ENCODE measurements at places on chromosomes 7 and 10.

DNA sequence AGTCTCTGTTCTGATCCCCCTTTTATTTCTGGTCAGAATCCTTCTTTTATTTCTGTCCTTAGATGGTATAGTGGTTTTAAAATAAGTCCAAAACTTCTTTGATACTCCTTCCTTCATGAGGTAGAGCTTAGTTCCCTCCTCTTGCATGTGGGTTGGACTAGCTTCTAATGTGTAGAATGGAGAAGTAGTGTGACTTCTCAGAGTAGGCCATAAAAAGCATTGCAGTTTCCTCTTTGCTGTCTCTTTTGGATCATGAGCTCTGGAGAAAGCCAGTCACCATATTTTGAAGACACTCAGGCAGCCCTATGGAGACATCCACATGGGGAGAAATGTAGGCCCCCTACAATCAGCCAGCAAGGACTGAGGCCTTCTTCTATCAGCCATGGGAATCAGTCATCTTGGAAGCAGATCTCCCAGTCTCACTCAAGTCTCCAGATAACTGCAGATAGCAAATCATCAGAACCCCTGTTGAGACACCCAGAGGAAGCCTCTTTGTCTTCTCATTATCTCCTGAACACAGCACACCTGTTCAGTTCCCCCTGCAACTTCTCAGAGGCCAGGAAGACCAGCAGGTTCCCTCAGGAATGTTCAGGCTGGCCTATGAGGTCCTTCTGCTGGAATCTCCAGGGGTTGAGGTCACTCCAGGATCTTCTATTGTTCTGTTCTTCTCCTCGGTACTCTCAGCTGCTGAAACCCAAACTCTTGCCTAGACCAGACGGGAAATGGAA is 511.9 kb upstream of the ZMIZ1 start:
- no peaks in the 10 kb centered on the region for H3K27me3 ChIP-seq
- no peak overlapping the region for H3K4me3 ChIP-seq
- no peak for DNase-seq
- peaks cover 9% of the 10 kb centered on the region for H3K4me1 ChIP-seq
- H3K27ac ChIP-seq = no peak overlapping the region
- no peaks in the 10 kb centered on the region for H3K36me3 ChIP-seq

DNA sequence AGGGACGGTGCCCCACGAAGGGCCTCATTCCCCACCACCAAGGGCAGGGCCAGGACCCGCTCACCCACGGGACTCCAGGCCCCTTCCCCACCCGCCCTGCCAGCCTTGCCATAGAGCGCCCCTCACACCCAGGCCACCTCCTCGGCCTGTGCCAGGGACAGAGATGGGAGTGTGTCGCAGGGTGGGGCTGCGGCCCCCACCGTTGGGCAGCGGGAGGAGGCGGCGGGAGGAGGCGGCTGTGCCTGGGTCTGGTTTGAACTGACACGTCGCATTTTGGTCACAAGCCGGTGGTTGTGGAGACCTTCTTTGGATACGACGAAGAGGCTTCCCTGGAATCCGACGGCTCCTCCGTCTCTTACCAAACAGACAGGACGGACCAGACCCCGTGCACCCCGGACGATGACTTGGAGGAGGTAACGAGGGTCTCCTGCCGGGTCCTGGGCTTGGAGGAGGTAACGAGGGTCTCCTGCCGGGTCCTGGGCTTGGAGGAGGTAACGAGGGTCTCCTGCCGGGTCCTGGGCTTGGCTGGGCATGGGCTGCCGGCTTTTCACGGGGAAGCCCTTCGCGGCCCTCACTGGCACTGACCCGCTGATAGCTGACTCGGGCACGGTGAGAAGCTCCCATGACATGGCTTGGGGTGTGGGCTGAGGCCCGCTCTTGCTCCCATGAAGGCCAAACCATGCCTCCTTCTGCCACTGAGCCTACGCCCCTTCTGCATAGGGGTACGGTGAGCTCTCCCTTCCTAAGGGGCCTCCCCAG is 46.4 kb upstream of the DPYSL4 start:
- no peaks in the 10 kb centered on the region for H3K27me3 ChIP-seq
- H3K4me3 ChIP-seq = no peak overlapping the region
- peaks cover 4% of the 10 kb centered on the region for H3K4me1 ChIP-seq
- no peak for DNase-seq
- no peaks in the 10 kb centered on the region for H3K36me3 ChIP-seq
- H3K27ac ChIP-seq = no peak overlapping the region

- no peak overlapping the region for H3K4me3 ChIP-seq
- H3K36me3 ChIP-seq = no peaks in the 10 kb centered on the region
- H3K27ac ChIP-seq = no peak overlapping the region
- H3K27me3 ChIP-seq = no peaks in the 10 kb centered on the region
- no peaks in the 10 kb centered on the region for H3K4me1 ChIP-seq
Measured at GRCh38 chr10:3902809-3903410, 117.9 kb upstream of the KLF6 start.

DNA sequence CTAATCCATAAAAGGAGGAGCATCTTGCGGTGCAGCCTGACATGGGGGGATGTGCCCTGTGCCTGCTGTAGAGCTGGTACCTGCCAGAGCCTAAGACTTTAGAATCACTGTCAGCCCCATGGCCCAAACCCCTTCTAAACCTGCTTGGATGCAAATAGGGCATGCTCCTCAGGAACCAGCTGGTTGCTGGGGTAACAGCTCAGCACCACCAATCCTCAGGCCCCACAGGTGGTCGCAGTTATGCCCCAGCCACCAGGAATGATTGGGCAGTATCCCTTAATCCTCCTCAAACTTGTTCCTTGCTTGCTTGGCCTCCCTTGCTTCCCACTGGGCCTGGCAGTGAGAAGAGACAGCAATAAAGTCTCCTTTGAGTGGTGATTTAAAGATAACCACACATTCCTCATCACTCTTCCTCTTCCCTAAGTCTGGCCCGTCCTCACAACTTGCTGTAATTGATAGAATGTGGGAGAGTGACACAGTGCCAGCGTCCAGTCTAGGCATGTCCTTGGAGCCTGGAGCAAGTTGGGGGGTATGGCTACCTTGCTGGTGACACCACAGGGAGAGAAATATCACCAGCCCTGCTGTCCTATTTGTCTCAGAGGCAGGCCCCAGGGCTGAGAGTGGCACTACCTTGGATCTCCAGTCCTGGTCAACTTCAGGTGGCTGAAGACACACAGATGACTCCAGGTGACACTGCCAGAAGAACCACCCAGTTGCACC is 43.0 kb downstream of the VSTM4 start:
- no peak for DNase-seq
- no peaks in the 10 kb centered on the region for H3K27me3 ChIP-seq
- H3K36me3 ChIP-seq = no peaks in the 10 kb centered on the region
- H3K4me1 ChIP-seq = no peaks in the 10 kb centered on the region

- H3K36me3 ChIP-seq = no peaks in the 10 kb centered on the region
- H3K4me1 ChIP-seq = peaks cover 2% of the 10 kb centered on the region
- H3K27me3 ChIP-seq = no peaks in the 10 kb centered on the region
- H3K4me3 ChIP-seq = no peak overlapping the region
Measured at GRCh38 chr7:70044064-70044463, 445.8 kb downstream of the AUTS2 start.

DNA sequence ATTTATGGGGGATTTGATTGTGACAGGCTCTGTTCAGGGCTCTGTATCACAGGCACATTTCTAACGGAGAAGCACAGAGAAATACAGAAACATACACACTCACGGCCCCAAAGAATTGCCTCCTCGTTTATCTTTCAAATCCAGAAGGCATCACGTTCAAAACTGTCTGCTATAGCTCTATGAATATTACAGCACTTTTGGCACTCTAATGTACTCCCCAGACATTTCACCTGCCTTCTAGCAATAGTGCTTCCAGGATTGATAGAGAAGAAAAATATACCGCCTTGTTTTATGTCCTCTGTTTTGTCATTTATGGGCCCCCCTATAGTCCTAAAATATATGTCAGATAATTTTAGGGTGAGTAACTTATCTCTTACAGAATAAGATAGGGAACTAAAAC is 947.5 kb downstream of the ANKRD7 start:
- no peaks in the 10 kb centered on the region for H3K4me1 ChIP-seq
- no peak for DNase-seq
- H3K27ac ChIP-seq = no peak overlapping the region
- H3K36me3 ChIP-seq = no peaks in the 10 kb centered on the region
- H3K4me3 ChIP-seq = no peak overlapping the region

DNA sequence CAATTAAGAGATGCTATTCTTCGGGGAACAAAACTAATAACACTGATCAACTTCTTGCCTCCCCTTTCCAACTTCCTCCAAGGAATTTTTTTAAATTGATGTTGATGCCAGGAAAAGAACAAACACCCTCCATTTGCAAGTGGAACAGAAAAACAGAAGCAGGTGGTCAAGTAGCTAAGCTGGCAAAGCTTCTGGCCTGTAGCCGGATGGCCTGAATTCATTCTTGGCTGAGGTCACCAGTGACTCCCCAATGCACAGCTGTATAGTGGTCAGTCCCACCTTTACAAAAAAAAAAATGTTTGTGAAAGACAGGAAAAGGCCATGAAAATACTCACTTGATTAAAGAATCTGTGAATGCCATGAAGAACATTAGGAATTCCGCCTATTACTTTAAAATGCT is 39.1 kb downstream of the DOCK4 start:
- no peaks in the 10 kb centered on the region for H3K27me3 ChIP-seq
- no peak overlapping the region for H3K4me3 ChIP-seq
- no peaks in the 10 kb centered on the region for H3K36me3 ChIP-seq
- H3K27ac ChIP-seq = no peak overlapping the region
- no peak for DNase-seq

- no peak for DNase-seq
- no peaks in the 10 kb centered on the region for H3K27me3 ChIP-seq
- H3K4me1 ChIP-seq = peaks cover 3% of the 10 kb centered on the region
- no peaks in the 10 kb centered on the region for H3K36me3 ChIP-seq
- H3K27ac ChIP-seq = no peak overlapping the region
Measured at GRCh38 chr10:36446881-36447280, 678.5 kb upstream of the ANKRD30A start.

DNA sequence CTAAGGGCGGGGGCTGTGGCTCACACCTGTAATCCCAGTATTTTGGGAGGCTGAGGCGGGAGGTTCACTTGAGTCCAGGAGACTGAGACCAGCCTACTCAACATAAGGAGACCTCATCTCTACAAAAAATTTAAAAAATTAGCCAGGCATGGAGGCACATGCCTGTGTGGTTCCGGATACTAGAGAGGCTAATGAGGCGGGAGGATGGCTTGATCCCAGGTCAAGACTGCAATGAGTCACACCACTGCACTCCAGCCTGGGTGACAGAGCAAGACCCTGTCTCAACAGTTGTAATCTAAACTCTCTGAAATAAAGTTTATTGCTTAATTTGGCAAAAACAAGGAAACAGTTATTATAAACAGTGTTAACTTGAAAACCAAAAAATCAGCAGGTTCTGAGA is 123.3 kb downstream of the USP6NL start:
- no peak for DNase-seq
- no peak overlapping the region for H3K27ac ChIP-seq
- no peak overlapping the region for H3K4me3 ChIP-seq
- no peaks in the 10 kb centered on the region for H3K4me1 ChIP-seq

DNA sequence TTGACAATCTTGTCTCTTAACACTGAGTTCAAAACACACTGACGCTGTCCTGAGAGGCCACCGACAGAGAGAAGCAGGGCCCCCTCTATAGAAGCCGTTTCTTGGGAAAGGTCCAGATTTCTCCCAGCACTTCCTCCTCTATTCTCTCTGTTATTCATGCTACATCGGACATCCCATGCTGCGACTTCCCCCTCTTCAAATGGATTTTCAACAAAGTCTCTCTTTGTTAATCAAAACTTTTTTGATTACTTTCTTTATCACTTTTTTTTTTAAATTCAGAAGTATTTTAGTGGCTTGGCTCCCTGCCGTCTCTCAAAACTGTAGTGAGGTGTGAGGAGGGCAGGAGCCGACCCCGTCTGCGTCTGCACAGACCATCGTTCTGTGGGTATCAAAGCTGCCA is 298.9 kb upstream of the PITRM1 start:
- no peak for DNase-seq
- H3K27me3 ChIP-seq = no peaks in the 10 kb centered on the region
- H3K27ac ChIP-seq = no peak overlapping the region
- H3K36me3 ChIP-seq = no peaks in the 10 kb centered on the region
- H3K4me1 ChIP-seq = no peaks in the 10 kb centered on the region
- H3K4me3 ChIP-seq = no peak overlapping the region

GRCh38 chr7:14478834-14479510 is 423.6 kb downstream of the DGKB start:
- H3K4me1 ChIP-seq = no peaks in the 10 kb centered on the region
- no peak for DNase-seq
- no peaks in the 10 kb centered on the region for H3K36me3 ChIP-seq
- no peak overlapping the region for H3K27ac ChIP-seq
- H3K4me3 ChIP-seq = no peak overlapping the region

DNA sequence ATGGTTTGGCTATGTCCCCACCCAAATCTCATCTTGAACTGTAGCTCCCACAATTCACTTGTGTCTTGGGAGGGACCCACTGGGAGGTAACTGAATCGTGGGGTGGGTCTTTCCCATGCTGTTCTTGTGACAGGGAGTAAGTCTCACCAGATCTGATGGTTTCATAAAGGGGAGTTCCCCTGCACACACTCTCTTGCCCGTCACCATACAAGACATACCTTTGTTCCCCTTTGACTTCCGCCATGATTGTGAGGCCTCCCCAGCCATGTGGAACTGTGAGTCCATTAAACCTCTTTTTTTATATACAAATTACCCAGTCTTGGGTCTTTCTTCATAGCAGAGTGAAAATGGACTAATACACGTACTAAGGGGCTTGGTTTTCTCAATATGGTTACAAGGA is 106.7 kb downstream of the SFMBT2 start:
- no peaks in the 10 kb centered on the region for H3K36me3 ChIP-seq
- no peak overlapping the region for H3K27ac ChIP-seq
- no peak for DNase-seq
- H3K4me1 ChIP-seq = peaks cover 2% of the 10 kb centered on the region
- H3K4me3 ChIP-seq = no peak overlapping the region
- H3K27me3 ChIP-seq = no peaks in the 10 kb centered on the region

DNA sequence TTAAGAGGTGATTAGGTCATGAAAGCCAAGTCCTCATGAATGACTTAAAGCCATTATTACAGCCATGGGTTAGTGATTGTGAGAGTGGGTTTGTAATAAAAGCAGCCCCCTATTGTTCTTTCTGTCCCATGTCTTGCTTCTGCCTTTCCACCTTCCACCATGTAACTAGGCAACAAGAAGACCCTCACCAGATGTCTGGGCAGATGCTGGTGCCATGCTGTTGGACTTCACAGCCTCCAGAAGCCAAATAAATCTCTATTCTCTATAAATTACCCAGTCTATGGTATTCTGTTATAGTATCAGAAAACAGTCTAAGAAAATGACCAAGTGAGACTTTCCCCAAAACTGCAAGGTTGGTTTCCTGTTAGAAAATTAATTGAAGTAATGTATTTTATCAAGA is 460.3 kb upstream of the ADARB2 start:
- DNase-seq = no peak
- H3K27me3 ChIP-seq = no peaks in the 10 kb centered on the region
- no peak overlapping the region for H3K4me3 ChIP-seq
- no peak overlapping the region for H3K27ac ChIP-seq
